Muscle of leg (tissue), 16 donors: ENCODE measurements at places on chromosomes 2 and 18. TPM values are rescaled to one million over a fixed set of nuclear protein-coding genes. Genes with fewer than 3 reads are reported as not detected.

DNA sequence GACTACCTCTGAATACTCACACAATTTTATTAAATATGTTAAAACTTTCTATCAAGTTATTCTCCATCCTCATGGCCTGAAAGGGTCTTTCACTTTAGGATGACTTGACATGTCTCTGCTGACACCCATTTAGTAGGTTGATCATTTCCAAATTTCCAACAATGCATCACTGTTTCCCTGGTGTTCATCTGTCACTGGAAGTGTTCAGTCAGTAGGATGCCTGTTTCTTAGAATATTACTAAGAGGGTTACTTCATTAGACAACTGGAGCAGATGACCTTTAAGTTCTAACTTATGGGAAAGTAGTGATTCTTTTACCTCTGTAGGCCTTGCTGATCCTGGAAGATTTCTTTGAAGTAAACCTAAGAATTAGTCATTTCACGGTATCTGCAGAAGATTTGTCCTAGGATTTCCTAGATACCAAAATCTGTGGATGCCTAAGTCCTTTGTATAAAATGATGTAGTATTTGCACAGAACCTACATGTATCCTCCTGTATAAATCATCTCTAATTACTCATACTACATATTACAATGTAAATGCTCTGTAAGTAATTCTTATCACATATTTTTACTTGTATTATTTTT lies 77.7 kb downstream of the MAP3K20 start:
- H3K4me1 ChIP-seq, result no peaks in the 10 kb centered on the region
- H3K4me3 ChIP-seq, result no peak overlapping the region
- H3K27me3 ChIP-seq, result no peaks in the 10 kb centered on the region

DNA sequence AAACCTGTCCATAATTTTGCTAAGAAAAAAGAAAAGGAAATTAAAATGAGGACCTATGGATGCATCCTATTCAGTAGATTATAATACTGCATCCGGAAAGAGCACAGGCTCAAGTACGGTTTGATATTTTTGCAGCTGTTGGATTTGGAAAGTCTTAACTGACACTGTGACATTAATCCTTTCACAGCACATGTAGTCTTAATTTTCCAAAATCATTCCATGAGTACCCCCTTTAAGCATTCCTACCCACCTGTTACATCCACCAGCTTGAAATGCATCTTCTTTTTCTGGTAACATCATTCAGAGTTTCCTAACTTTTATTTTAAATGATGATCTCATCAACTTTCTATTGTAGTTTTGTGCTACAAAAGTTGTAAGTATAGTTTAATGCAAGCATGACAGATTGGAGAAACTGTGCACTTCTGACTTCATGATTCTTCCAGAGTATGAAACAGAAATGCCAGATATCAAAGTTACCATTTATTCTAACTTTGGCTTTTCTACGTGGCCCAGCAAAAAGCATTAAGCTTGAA lies 113.5 kb downstream of the ESCO1 start:
- peaks cover 14% of the 10 kb centered on the region for H3K4me1 ChIP-seq
- peak overlapping the region; percentile 72 for H3K27ac ChIP-seq
- no peaks in the 10 kb centered on the region for H3K36me3 ChIP-seq
- peak; percentile 73 for DNase-seq
- no peak overlapping the region for H3K4me3 ChIP-seq
- H3K27me3 ChIP-seq, result no peaks in the 10 kb centered on the region

GRCh38 chr2:61937886-61938285 lies 32.4 kb downstream of the COMMD1 start:
- H3K4me3 ChIP-seq, result no peak overlapping the region
- H3K27me3 ChIP-seq, result no peaks in the 10 kb centered on the region
- peaks cover 2% of the 10 kb centered on the region for H3K36me3 ChIP-seq
- peaks cover 5% of the 10 kb centered on the region for H3K4me1 ChIP-seq

Gene CPLX4
- total RNA-seq, result not detected

DNA sequence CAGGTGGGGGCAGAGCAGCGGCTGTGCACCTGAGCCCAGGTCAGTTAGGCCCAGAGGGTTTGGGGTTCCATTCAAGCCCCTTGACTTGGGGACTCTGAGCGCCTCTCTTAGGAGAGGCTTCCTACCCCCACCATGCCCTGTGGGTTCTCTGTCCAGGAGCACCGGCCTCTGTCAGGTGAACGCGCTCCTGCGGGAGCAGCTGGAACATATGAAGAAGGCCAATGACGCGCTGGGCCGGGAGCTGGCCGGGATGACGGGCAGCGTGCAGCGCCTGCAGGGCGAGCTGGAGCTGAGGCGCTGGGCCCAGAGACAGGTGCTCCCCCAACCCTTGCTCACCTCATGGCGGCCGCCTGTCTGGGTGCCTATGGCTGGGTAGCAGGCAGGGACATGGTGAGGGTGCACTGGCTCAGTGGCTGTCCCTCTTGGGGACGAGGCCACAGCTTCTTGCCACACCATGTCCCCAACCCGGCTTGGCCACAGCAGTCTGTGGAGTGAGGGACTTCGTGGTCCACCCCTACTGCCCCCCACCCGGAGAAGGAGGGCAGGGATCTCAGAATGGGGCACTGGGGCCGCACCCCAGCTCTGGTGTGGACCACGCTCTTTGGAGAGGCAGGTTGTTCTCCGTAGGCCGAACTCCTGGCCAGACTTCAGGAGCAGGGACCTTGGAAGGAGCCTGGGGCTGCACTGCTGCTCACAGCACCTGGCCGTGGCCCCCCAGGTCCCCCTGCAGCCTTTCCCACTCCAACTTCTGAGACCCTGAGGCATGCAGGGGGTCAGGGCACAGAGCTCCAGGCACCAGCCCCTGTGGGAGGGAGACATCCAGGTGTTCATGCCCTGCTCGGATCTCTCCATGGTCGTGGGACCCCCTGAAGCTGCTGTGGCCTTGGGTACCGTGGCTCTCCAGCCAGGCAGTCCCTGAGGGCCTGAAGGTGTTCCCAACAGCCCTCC lies 19.7 kb downstream of the CROCC2 start:
- no peak for DNase-seq
- H3K27me3 ChIP-seq, result peaks cover 4% of the 10 kb centered on the region
- peaks cover 28% of the 10 kb centered on the region for H3K4me1 ChIP-seq
- H3K36me3 ChIP-seq, result no peaks in the 10 kb centered on the region
- H3K27ac ChIP-seq, result no peak overlapping the region

Gene HJURP
- 6.2 TPM for total RNA-seq
